ENCODE measurements at places on chromosomes 1 and 21.

- no peak for DNase-seq
Observed at GRCh38 chr1:27010226-27010994, 2.2 kb downstream of the TENT5B start.

DNA sequence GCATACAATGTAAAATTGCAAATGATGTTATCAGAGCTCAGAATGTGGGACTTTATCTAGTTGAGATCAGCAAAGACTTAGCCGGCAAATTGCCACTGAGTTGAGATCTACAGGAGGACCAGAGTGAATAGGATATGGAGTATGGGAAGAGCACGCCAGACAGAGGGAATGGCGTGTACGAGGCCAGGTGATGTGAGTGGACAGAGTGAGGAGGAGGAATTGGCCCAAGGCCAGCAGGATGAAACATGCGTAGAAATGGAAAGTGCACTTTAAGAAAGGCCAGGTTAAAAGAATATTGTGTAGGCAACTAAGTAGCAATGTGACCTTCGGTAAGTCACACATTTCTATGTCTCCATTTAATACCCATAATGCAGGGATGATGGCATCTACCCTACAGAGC, 211.0 kb downstream of the ZP4 start:
- DNase-seq, result no peak

DNA sequence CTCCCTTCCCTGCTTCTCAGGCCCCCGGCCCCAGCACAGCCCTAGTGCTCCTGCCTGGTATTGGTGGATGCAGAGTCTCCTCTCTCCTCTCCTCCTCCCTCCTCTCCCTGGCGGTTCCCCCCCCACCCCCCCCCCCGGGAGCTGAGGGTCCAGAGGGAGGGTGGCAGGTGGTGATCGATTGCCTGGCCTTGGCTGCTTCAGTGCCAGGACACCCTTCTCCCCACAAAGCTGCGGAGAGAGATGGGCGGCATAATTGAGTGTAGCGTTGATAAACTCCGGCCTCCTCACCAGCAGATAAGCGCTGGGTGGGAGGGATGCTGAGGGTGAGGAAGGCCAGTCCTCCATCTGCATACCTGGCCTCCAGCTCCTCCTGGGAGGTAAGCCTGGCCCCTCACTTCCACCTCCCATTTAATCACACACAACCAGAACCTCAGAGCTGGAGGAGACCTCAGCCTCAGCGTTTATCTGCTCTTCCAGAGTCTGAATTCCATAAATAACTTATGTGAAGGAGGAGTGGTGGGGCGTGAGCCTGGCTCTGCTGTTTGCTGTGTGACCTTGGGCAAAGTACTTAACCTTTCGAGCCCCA, 60.8 kb downstream of the LRRN2 start:
- DNase-seq, result no peak

DNA sequence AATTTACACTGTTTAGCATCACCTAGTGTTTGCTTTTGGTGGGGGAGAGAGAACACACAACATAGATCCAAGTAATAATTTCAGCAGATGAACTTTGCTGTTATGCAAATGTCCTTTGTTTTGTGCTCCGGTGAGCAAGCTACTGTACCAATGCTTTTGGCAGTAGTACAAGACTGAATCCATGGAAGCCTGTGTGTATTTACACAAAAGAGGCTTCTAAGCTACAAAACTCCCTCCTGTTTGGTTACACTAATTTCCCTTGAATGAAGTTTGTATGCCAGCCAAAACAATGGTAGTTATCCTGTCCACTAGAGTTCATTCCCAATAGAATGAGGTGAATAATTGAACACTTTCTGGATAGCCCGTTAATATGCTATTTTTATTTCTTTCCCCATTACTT, 320.5 kb downstream of the KCTD3 start:
- no peak for DNase-seq

DNA sequence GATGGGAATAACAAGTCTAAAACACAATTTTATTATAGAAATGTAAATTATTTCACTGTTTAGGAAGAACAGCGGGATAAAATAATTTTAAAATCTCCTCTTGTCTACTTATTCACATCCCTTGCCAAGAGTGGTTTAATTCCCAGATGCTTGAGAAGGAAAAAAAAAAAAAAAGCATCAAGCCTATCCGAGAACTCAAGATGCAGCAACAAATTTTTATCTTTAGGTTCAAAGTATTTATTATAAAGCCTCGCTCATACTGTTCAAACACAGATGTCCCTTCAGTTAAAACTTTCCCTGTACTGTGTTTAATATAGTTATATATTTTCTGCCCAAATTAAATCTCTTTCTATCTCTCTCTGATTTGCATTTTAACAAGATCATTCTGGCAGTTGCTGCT, 1615.8 kb downstream of the PLA2G4A start:
- no peak for DNase-seq

DNA sequence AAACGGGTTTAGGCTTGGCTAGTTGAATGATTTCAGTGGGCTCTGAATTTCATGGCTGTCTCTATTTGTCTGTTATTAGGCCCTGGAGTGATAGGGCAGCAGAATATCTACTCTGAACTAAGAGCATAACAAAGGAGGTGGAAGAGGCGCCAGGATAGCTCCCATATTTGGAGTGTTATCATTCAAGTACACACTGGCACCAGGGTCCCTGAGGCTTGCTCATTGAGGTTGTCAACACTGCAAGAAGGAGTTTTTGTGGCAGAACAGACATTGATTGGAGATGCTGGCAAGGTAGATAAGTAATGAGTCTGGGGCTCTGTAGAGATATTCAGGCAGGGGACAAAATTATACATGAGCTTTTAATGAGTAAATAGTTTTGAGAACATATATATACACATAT, 1748.4 kb downstream of the MRPL39 start:
- no peak for DNase-seq

GRCh38 chr1:63911049-63911448, 137.2 kb downstream of the ROR1 start:
- DNase-seq, result no peak

- DNase-seq, result no peak
Observed at GRCh38 chr1:17892225-17892624, 137.1 kb downstream of the ACTL8 start.

Data from effector memory CD4-positive, alpha-beta T cell (primary cell).